ENCODE measurements at places on chromosomes 12 and 14.
A peak's percentile ranks its signal among the peaks of the same experiment; 100 is the strongest.

GRCh38 chr14:53888535-53889386, 67.9 kb downstream of the BMP4 start:
- DNase-seq = no peak

DNA sequence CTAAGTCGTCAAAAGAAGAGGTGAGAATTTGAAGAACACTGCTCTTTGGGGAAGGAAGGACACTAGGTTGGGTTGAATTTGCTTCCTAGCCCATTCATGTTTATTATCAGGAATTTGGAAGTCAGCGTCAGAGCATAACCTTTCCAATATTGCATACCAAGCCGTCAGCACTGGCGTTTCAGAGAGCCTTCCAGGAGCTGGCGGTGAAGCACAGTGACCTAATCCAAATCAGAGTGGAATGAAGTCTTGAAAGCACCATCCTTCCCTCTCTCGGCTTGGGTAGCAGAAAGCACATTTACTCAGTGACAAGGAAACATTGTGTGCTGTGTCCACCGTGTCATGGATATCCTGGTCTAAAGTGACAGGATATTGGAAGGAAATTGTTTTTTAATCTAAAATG, 240.3 kb upstream of the PELI2 start:
- DNase-seq = no peak

DNA sequence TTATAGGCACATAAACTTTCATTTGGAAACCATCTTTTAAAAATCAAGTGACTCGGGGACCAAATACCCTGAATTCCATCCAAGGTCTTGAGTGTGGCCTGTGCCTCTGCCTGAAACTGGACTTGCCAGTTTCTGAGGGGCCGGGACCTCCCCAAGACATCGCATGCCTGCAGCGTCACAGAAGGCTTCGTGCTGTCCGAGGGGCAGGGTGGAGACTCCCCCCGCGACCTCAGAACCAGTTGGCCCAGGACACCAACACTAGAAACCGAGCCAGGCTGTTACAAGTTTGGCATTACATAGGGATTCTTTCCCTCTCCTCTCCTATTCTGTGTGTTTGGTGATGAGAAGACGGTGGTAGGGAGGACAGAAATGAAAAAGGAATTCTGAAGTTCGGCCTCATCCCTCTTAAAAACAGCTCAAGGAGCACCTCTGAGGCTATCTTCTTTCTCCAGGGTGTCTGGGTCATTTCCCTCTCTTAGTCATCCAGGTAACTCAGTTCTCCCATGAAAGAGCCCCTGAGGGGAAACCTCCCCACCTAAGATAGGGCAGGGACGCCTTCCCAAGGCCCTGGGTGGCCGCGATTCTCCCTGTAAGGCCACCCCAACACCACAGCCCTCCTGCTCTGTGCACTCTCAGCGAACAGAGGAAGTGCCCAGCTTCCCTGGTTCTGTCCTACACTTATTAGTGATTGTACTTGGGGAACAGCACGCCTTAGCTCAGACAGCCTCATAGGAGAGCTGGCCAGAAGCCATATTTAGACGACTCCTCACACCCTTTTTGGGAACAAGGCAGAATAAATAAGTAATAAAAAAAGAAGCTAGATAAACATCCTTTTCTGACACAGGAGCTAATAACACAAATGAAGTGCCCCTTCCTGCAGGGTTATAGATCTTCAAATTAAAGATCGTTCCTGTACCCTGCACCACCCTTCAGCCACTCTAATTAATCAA, 93.8 kb downstream of the BCL11B start:
- DNase-seq = no peak

GRCh38 chr14:97107760-97108159, 310.6 kb downstream of the VRK1 start:
- DNase-seq = no peak

- DNase-seq = no peak
Observed at GRCh38 chr12:54716261-54716660, 68.1 kb upstream of the DCD start.

GRCh38 chr14:87082917-87083316, 910.1 kb downstream of the GALC start:
- DNase-seq = no peak

DNA sequence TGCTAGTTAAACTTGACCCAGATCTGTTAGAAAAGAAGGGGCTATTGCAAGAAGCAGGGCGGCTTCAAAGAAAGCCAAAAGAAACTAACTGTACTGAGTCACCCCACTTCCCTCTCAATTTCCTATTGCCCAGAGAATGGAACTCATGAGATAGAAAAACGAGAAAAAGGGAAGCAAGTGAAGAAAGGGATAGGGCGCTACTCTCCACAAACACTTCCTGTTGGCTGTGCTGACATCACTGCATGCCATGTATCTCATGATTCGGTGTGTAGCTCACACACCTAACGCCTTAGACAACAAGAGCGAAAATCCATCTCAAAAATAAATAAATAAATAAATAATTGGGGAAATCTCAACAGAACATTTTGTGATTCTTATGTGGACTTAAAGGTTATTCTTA, 13.0 kb upstream of the P2RX4 start:
- DNase-seq = no peak

DNA sequence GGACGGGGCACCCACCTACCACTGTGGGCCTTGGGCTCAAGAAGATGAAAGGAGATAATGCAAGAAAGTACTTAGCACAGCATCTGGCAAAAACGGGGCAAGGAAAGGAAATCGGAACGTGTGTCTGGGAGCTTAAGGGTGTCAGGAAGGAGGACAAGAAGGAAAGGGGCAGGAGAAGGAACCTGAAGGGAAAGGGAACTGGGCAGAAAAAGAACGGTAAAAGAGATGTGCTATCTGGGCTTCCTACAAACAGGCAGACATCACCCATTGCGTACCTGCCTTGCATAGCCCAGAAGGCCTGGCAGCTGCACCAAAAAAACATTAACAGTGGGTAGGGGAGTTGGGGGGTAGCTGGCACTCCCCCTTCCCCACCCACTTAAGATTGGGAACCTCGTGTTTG, 958 bp upstream of the REM2 start:
- DNase-seq = no peak

- peak; percentile 13 for DNase-seq
Observed at GRCh38 chr12:116520801-116521471, 38.2 kb upstream of the MAP1LC3B2 start.

- no peak for DNase-seq
Observed at GRCh38 chr12:132686825-132687210, 324 bp downstream of the POLE start.

- no peak for DNase-seq
Observed at GRCh38 chr12:100279607-100280244, 12.7 kb downstream of the SCYL2 start.

DNA sequence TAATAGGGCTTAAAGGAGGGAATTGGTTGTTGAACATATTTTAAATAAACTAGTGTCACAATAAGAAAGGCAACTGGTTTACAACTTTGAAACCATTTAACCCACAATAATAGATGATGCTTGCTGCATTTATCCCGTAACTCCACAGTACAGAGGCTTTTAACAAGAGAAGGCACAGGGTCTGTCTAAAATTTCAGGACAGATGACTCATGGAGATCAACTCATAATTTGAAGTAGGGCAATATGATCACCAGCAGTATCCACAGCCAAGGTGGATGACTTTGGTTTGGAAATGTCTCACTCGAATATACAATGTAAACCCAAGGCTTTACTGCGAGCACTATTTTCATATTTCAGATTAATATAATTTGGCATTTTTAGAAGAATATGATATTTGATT, 340.2 kb downstream of the LRIG3 start:
- DNase-seq = no peak

DNA sequence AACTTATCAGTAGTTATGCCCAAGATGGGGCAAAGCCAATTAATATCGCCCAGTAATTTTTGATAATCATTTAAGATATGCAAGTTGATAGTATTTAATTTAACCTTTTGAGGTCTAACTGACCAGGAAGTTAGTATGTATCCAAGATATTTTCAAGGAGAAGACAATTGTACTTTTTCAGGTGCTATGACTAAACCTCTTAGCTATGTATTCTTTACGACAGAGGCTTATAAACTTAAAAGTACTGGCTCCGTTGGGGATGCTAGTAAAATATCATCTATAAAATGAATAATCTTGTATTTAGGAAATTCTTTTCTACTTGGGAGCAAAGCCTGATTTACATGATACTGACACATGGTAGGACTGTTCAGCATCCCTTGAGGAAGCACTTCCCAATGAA, 40.3 kb downstream of the TMTC3 start:
- DNase-seq = no peak

GRCh38 chr12:74530676-74531075, 7.0 kb upstream of the ATXN7L3B start:
- DNase-seq = no peak

- DNase-seq = no peak
Observed at GRCh38 chr12:53391724-53392123, 11.7 kb downstream of the SP1 start.

DNA sequence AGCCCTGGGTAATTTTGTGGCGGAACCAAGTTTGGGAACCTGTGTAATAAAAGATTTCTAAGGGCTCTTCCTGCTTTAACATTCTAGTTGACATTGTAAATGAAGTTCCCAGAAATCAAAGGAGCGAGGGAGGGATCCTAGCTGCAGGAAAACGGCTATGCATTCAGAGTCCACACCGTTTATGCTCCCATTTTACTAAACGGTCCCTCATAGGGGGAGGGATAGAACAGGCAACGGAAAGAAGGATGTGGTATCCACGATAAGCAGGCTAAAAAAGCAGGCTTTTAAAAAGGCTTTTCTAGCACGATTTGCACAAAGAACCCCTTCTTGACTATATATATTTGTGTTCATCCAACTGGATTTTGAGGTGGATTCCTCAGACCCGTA, 559 bp downstream of the SYNJ2BP start:
- no peak for DNase-seq

DNA sequence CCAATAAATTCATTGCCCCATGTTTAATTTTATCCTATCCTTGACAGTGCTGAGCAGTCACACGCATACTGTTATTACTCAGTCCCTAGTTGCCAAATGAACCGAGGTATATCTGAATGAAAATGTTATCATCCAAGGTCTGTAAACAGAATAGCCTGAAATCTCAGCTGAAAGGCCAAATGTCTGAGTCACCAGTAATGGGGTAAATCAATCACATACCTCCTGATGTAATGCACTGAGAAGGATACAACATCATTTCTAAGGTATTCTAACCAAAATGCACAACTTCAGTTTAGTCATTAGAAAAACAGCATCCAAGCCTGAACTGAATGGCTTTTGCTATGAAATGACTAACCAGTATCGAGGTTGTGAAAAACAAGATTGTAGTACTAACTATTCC, 228.6 kb downstream of the DPF3 start:
- no peak for DNase-seq

DNA sequence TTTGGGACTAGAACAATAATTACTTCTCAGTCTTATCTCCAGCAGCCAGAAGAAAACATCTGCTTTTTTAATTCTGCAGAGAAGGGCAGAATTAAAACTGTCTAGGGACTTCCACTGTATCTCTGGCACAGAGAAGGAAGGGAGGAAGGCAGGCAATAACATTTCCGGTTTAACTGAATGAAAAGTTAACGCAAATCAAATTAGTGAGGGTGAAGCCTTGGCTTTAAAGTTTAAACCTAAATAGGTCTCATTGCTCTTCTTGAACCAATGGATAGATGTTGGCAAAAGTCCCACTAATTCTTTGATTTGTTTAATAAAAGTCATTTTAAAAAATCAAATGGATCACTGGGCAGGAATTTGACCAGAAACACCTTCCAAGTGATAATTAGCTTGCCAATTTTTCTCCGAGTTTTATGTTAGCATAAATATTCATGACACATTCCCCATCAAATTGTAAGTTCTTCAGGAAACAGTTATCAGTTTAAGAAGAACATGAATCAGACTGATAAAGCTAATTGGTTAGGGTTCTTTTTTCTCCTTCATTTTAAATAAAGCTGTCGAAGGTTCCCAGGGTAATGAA, 181.9 kb downstream of the SLC15A5 start:
- DNase-seq = no peak

GRCh38 chr12:99709619-99710018, 62.1 kb downstream of the GARIN6 start:
- DNase-seq = no peak

DNA sequence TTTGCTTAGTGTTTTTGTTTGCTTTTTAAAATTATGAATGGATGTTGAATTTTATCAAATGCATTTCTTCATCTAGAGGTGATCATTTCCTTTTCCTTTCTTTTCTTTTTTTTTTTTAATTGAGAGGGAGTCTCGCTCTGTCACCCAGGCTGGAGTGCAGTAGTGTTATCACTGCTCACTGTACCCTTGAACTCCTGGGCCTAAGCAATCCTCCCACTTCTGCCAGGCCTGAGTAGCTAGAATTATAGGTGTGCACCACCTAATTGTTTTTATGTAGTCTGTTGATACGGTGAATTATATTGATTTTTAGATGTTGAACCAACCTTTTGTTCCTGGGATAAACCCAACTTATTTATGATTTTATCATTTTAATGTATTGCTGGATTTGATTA, 1.5 kb upstream of the CDKL1 start:
- no peak for DNase-seq

DNA sequence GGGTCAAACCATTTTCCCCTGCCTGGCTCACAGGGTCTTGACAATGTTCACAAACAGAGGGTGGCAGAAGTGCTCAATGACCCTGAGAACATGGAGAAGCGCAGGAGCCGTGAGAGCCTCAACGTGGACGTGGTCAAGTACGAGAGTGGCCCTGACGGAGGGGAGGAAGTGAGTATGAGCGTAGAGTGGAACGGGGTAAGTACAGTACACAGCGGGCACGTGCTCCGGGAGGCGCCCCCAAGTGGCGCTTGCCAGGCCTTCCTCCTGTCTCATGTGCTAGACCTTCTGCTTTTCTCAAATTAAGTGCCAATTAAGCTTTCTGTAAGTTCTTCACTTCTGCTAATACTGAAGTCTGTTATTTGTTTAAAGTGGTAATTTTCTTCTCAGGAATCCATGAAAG, 35.9 kb downstream of the XRCC3 start:
- peak; percentile 67 for DNase-seq

- DNase-seq = no peak
Observed at GRCh38 chr14:79584679-79585078, 626.6 kb downstream of the DIO2 start.

GRCh38 chr12:101889211-101889752, 11.9 kb downstream of the DRAM1 start:
- DNase-seq = no peak

DNA sequence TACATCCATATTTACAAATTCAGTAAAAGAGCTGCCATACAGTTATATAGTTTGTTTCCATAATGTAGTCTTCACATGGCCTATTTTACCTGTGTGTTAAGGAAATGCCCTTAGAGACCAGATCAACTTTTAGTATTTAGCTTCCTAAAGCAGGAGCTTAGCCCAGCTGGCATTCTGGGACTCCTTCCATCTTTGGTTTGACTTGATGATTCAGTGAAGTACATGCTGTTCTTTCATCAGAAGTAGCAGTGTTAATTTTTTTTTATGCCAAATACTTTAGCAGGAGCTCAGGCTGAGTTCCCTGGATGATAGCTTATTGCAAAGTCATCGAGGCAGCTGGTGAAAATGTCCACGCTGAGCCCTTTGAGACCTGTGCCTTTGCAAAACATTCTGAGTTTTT, 101.0 kb downstream of the FOXG1 start:
- DNase-seq = no peak
